ENCODE measurements at places on chromosomes 7 and 10.

DNA sequence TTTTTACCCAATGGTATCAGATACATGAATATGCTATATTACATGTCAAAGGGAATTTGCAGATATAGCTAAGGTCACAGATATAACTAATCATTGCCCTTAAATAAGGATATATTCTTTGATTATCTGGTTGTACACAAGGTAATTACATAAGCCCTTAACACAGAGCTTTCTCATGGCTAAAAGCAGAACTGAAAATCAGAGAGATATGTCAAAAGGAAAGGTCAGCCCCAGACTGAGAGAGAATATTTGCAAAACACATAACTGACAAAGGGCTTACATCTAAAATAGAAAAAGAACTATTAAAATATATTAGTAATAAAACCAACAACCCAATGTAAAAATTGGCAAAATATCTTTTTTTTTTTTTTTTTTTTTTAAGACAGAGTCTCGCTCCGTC lies 1029.5 kb upstream of the LRRN3 start:
- no peaks in the 10 kb centered on the region for H3K36me3 ChIP-seq
- no peak overlapping the region for H3K4me3 ChIP-seq
- no peak overlapping the region for H3K27ac ChIP-seq
- no peaks in the 10 kb centered on the region for H3K4me1 ChIP-seq
- H3K27me3 ChIP-seq, result no peaks in the 10 kb centered on the region
- DNase-seq, result no peak

- H3K4me1 ChIP-seq, result peaks cover 40% of the 10 kb centered on the region
- peaks cover 5% of the 10 kb centered on the region for H3K27me3 ChIP-seq
- H3K36me3 ChIP-seq, result no peaks in the 10 kb centered on the region
- DNase-seq, result no peak
- no peak overlapping the region for H3K4me3 ChIP-seq
Measured at GRCh38 chr10:69869291-69869961, 67.7 kb downstream of the COL13A1 start.

DNA sequence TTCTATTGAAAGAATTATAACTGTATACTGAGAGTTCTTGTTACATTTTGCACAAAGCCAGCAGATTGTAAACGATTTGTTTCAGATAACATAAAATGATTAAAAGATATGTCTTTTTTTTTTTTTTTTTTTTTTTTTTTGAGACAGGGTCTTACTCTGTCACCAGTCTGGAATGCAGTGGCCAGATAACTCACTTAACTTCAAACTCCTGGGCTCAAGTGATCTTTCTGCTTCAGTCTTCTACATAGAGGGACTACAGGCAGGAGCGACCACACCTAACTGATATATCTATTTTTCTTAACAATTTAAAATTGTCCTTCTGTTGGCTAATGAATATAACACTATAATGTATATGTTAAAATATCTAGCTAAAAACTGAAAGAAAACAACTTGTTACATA lies 317.3 kb upstream of the CACNA2D1 start:
- no peaks in the 10 kb centered on the region for H3K36me3 ChIP-seq
- no peak for DNase-seq
- H3K4me3 ChIP-seq, result no peak overlapping the region

- H3K4me1 ChIP-seq, result no peaks in the 10 kb centered on the region
- no peak for DNase-seq
- peaks cover 11% of the 10 kb centered on the region for H3K36me3 ChIP-seq
- H3K4me3 ChIP-seq, result no peak overlapping the region
- no peaks in the 10 kb centered on the region for H3K27me3 ChIP-seq
Measured at GRCh38 chr10:97483921-97484320, 14.3 kb downstream of the MMS19 start.

GRCh38 chr10:131183546-131184045 lies 127.9 kb downstream of the TCERG1L start:
- no peaks in the 10 kb centered on the region for H3K36me3 ChIP-seq
- H3K27me3 ChIP-seq, result no peaks in the 10 kb centered on the region
- no peak overlapping the region for H3K4me3 ChIP-seq
- H3K4me1 ChIP-seq, result peaks cover 30% of the 10 kb centered on the region

GRCh38 chr10:5732141-5732540 lies 47.5 kb downstream of the TASOR2 start:
- peaks cover 18% of the 10 kb centered on the region for H3K36me3 ChIP-seq
- H3K27ac ChIP-seq, result no peak overlapping the region
- no peak for DNase-seq
- no peak overlapping the region for H3K4me3 ChIP-seq
- H3K4me1 ChIP-seq, result no peaks in the 10 kb centered on the region

- DNase-seq, result no peak
- no peak overlapping the region for H3K27ac ChIP-seq
- H3K36me3 ChIP-seq, result peaks cover 11% of the 10 kb centered on the region
- H3K4me1 ChIP-seq, result peaks cover 31% of the 10 kb centered on the region
Measured at GRCh38 chr7:22219739-22220493, 137.0 kb downstream of the RAPGEF5 start.

DNA sequence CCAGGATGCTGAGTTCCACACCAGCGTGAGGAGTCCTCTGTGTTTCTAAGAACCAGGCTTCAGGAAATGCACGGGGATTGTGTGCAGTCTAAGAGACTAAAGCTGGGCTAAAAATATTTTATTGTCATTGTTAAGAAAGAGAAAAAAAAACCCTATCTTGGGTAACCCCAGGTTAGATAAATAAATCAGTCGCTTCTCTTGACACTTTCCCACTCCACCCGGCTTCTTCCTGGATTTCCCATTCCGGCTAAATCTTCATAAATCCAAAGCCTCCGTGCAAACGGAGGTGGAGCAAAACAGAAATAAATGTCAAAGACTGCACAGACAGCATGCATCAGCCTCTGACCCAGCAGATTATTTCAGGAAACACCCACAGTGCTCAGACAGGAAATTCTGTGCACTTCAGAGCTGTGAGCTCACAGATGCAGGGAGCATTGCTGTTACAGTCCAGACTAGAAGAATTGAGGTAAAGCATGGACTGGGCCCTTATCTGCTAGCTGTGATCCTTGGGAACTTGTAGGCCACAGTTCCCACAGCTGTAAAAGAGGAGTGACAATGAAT lies 44.8 kb upstream of the GRID1 start:
- DNase-seq, result no peak
- peaks cover 5% of the 10 kb centered on the region for H3K4me1 ChIP-seq
- peaks cover 2% of the 10 kb centered on the region for H3K36me3 ChIP-seq

DNA sequence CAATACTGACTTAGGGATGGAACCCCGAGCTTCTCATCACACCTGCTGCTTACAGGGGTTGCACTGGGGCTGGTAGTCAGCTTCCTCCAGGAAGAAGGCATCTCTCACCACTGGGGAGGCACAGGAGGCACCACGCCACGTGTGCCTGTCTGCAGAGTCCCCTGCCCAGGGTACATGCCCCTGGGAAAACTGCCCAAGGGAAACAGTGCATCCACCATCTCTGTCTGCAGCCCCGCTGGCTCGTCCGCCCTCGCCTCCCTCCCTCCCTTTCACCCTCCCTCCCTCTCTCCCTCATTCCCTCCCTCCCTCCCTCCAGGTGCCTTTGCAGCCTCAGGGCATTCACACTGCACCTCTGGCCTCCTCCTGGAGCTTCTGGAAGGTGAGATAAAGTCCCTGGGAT lies 101.1 kb downstream of the PTPRE start:
- H3K27ac ChIP-seq, result no peak overlapping the region
- peaks cover 43% of the 10 kb centered on the region for H3K27me3 ChIP-seq
- H3K36me3 ChIP-seq, result no peaks in the 10 kb centered on the region
- H3K4me1 ChIP-seq, result peaks cover 4% of the 10 kb centered on the region

GRCh38 chr7:92834507-92835260 lies 1.7 kb downstream of the CDK6 start:
- H3K4me1 ChIP-seq, result peaks cover 42% of the 10 kb centered on the region
- no peaks in the 10 kb centered on the region for H3K36me3 ChIP-seq
- H3K27ac ChIP-seq, result peak overlapping the region; percentile 99
- peak; percentile 42 for DNase-seq
- H3K4me3 ChIP-seq, result peak overlapping the region; percentile 87

GRCh38 chr7:147022056-147022455 lies 905.5 kb downstream of the CNTNAP2 start:
- H3K27ac ChIP-seq, result no peak overlapping the region
- H3K27me3 ChIP-seq, result no peaks in the 10 kb centered on the region
- no peak overlapping the region for H3K4me3 ChIP-seq
- no peaks in the 10 kb centered on the region for H3K4me1 ChIP-seq

DNA sequence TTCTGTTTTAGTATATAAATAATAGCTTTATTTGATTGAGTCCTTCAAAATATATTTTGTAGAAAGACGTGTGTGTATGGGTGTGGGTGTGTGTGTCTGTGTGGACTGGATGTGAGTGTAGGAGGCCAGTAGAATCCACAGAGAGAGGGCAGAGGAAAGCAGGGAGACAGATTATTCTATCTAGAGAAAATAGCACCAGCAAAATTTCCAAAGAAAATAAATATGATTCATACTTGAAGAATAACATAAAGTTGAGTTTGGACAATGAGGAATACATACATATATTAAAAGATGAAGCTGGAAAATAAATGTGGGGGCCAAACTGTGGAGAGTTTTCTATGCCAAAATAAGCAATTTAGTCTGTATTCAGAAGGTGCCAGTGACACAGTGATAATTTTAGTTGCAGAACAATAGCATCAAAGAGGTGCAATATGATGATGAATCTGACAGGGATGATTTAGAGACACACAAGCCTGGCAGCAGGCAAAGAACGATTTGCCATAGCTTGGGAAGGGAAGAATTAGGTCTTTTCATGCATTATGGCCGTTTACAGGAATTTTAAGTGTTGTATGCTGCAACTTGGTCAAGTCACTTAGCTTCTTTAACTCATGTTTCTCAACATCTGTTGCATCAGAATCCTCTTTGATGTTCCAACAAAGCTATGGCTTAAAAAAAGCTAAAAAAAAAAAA lies 121.3 kb downstream of the SEMA3A start:
- peaks cover 49% of the 10 kb centered on the region for H3K4me1 ChIP-seq
- DNase-seq, result no peak
- H3K27ac ChIP-seq, result peak overlapping the region; percentile 75
- H3K36me3 ChIP-seq, result no peaks in the 10 kb centered on the region

- peaks cover 17% of the 10 kb centered on the region for H3K36me3 ChIP-seq
- H3K4me1 ChIP-seq, result peaks cover 11% of the 10 kb centered on the region
- H3K4me3 ChIP-seq, result no peak overlapping the region
- no peaks in the 10 kb centered on the region for H3K27me3 ChIP-seq
Measured at GRCh38 chr10:59991117-59991516, 84.8 kb upstream of the CCDC6 start.

DNA sequence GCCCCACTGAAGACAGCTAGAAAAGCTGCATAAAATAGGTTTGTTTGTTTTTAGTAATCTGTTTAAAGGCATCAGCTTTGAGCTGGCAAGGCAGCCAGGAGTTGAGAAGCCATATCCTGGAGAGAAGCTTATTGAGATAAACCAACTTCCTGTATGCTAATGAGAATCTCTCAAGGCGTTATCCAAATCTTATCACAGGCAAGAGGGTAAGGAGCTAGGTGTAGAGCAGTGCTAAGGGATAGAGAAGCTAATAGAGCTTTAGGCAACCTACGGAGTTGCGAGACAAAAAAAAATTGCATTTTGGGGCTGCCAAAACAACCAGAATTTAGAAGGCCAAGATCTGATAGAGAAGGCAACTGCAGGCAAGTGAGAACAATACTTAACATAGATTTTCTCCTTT lies 641.6 kb downstream of the SH2D4B start:
- no peaks in the 10 kb centered on the region for H3K4me1 ChIP-seq
- no peaks in the 10 kb centered on the region for H3K36me3 ChIP-seq
- no peak overlapping the region for H3K4me3 ChIP-seq
- H3K27ac ChIP-seq, result no peak overlapping the region
- no peak for DNase-seq

- H3K4me1 ChIP-seq, result peaks cover 19% of the 10 kb centered on the region
- H3K27me3 ChIP-seq, result peaks cover 45% of the 10 kb centered on the region
- H3K4me3 ChIP-seq, result no peak overlapping the region
- H3K36me3 ChIP-seq, result no peaks in the 10 kb centered on the region
Measured at GRCh38 chr10:43958071-43958432, 309.4 kb upstream of the ZNF32 start.

DNA sequence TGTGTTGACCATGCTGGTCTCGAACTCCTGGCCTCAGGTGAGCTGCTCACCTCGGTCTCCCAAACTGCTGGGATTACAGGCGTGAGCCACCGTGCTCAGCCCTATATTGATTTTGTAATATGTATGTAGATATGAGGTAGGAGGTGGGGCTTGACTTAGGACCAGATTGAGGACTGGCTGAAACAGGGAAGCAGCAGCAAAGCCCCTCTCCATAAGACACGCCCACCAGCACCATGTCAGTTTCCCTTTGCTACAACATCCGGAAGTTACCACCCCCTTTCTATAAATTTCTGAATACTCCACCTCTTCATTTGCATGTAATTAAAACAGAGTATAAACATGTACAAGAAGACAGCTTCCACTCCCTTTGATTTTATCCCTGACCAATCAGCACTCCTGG lies 47.9 kb upstream of the MYL10 start:
- H3K36me3 ChIP-seq, result no peaks in the 10 kb centered on the region
- H3K4me1 ChIP-seq, result peaks cover 30% of the 10 kb centered on the region
- peaks cover 4% of the 10 kb centered on the region for H3K27me3 ChIP-seq
- DNase-seq, result no peak
- no peak overlapping the region for H3K4me3 ChIP-seq
